ENCODE measurements at places on chromosomes 4 and X.
A peak's percentile ranks its signal among the peaks of the same experiment; 100 is the strongest.

- DNase-seq, result no peak
Observed at GRCh38 chr4:95161781-95162469, 386.8 kb downstream of the UNC5C start.

DNA sequence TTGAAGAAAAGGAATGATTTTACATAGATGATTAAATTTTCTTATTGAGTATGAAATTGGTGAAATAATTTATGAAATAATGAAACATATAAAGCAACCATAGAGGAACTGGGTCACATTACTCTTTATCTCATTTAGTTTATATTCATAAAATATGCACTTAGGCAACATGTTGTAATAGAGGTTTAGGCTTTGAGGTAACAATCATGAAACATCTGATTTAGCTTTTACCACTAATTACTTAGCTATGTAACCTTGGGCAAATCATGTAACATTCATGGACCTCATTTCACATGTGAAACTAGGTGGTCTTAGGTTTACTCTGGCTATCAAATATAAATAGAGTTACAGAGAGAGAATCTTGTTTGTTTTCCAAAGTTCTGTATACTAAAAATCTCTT, 54.5 kb upstream of the SMARCA5 start:
- DNase-seq, result no peak

DNA sequence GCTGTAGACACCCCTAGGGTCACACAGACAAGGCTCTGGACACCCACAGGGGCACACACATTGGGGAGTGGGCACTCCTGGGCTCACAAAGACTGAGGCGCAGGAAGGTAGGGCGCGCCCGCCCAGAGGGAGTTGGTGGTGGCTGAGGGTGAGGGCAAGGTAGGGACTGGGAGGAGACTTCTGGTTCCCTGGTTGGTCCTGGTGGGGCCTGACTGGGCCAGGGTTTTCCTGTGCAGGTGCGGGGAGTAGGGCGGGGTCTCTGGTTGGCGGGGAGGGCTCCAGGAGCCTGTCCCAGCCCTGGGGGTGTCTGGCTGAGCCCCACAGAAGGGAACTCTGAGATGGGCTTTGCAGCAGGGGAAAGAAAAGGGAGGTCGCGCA, 6.7 kb upstream of the WAS start:
- peak; percentile 35 for DNase-seq

- no peak for DNase-seq
Observed at GRCh38 chrX:102712216-102712966, at the start of gene GPRASP2. Gene GPRASP2, plus strand, starts transcription at chrX:102712448. Its CDS starts 2,422 bp downstream, at chrX:102714870.

- DNase-seq, result no peak
Observed at GRCh38 chrX:38438321-38438720, 85.9 kb downstream of the OTC start.

Measured in CD4-positive, alpha-beta T cell treated with Interleukin-21 for 1 hour (primary cell).